Stimulated activated CD8-positive, alpha-beta memory T cell treated with anti-CD3 and anti-CD28 coated beads, Interleukin-12 subunit alpha, Interleukin-12 subunit beta, amount 100 ng/mL, for 4 hours (primary cell): ENCODE measurements at places on chromosomes 5 and 9.

GRCh38 chr5:161775891-161776290 lies 72.0 kb upstream of the GABRA1 start:
- no peak for DNase-seq

DNA sequence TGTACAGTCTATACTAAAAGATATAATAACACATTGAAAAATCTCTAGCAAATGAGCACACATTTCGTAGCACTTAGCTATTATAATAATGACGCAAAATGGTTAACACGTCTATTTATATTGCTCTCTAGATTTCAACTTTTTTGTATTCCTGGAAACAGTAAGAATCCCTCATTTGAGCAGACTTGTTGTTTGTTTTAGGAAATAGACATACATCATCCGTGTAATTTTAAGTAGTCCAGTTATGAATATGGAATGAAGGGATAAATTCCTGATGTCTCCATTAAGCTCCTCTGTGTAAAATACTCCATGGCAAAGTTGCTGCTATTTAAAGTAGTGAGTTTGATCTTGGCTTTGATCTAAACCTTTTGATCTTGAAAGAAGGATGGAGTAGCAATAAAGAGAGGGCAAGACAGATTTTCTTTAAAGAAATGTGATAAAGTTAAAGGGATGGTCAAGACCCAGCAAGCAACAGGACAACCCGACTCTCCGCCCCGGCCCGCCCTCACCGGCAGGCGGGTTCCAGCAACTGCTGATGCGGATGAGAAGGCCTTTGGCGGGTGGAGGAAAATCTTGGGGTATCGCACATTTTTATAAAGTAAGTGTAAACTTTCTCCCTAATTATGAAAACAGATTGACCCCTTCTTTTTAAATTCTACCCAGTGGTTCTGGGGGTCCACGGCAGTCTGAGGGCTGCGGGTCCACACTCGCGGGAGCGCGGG lies 277.4 kb downstream of the AOPEP start:
- no peak for DNase-seq

DNA sequence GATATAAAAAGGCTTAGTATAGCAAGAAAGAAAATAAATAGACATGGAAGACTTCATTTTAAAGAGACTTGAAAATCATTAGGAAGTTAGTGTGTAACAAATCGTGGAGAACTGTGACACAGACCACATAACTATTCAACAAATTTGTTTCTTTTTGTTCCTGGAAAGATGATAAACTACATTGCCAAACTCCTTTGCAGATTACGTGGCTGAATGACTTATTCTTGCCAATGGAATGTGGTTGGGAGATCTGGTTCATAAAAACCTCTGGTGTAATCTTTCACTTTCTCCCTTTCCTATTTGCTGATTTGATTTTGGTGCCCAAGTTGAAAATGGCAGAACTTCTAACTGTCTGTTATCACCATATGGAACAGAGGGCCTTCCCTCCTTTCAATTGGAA lies 328.9 kb upstream of the MEF2C start:
- no peak for DNase-seq

DNA sequence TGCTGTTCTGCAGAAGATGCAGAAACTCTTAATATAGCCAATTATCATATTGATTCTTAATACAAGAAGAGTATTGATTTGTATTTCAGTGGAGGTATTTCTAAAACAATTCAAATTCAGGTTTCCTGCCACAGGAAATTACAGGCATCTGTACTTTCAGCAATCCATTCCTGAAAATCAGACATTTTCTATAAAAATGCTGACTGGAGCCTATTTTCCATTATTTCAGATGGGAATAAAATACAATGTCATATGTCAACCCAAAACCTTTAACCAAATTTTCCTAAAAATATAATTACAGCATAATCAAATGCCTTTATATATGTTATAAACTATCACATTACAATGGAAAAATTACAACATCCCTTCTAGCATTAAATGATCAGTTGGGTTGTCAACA lies 131.5 kb downstream of the MELK start:
- DNase-seq, result no peak

DNA sequence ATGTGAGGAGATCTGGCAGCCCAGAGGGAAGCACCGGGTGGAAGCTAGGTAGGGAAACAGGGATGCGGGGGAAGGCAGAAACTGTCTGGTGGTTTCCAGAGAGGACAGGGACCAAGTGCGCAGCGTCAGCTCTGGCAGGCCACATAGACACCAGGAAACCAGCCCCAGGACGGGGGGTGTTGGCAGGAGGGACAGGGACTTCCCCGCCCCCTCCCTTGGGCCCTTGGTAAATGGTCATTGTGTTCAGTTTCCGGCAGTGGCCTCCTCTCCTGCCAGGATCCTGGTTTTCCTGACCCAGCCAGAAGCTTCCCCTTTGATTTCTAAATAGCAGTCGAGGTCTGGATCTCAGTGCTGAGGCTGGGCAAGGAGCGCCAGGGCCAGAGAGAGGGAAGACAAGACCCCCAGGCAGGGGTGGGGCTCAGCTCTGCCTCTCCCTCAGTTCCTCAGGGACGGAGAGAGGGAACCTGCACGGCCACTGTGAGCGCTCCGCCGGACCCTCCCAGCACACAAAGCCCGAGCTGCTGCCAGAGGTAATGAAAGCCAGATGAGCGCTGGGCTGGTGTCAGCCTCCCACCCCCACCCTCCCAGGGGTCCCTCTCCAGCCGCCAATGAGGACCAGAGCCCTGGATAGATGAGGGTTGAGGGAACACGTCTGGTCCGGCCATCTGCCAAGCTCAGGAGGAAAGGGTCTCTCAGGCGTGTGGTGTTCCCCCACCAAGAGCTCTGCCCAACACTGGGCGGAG lies 1.8 kb downstream of the RALGDS start:
- no peak for DNase-seq

- no peak for DNase-seq
Observed at GRCh38 chr5:74161170-74161569, 479.4 kb downstream of the ENC1 start.

DNA sequence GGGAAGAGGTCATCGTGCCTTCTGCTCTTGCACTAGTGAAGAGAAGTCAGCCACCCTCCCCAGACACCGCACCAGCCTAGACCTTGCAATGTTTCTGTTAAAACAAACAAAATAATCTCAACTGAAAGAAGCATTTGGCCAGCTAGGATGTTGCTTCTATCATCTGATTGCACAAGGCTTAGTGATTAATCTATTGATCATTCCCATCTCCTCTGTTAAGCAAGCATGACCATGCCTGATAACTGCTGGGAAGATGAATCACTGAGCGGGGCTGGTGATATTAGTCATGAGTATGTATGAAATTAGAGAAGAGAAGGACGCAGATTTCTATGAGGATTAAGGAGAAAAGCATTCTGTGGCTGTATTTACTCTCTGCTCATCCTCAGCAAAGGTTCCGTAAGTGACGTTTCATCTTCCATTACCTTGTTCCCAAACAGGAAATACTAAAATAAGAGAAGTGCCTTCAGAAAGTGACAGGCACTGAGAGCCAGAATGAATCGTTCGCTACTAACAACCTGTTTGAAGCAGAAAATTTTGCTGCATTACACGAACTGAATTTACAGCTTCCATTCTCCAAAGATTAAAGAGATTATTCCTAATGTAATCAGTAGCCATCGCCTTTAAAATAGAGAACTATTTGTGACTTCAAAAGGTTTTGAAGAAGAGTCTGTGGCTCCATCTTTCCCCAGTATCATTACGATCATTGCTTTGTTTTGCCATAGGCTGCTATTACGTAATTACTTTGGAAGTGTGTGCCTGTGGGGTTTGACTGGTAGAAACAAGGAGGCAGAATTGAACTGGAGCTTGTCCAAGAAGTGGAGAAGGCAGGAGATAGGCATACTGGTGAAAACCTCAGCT lies 219.1 kb downstream of the MED10 start:
- no peak for DNase-seq

DNA sequence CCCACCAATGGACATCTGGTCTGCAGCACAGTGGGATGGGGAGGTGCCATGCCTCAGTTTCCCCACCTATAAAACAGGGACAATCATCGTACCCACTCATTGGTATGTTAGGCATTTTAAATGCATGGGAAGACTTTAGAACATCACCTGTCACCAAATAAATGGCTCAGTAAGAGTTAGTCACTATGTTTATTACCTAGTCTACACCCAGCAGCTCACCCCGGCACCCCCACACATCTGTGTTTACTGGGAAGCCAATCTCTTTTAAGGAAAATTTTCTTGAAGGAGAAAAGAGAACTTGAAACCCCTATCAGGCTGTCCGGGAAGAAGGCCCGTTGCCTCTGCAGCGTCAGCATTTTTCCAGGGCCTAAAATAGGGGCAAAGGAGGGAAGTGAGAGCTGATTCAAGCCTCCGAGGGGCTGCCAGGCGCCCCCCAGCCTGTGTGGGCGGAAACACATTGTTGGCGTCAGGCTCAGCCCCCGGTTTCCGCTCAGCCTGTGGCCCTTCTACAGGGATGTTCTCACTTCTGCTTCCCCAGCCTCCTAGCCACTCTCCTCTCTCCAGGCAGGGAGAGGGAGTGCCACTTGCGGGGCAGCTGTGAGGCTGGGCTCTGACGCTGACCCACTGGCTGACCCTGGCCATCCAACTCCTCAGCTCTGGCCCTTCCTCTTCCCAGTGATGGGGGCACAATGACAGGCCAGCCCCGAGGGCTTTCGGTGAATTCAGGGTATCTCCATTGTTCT lies 4.6 kb downstream of the CSF1R start:
- no peak for DNase-seq

DNA sequence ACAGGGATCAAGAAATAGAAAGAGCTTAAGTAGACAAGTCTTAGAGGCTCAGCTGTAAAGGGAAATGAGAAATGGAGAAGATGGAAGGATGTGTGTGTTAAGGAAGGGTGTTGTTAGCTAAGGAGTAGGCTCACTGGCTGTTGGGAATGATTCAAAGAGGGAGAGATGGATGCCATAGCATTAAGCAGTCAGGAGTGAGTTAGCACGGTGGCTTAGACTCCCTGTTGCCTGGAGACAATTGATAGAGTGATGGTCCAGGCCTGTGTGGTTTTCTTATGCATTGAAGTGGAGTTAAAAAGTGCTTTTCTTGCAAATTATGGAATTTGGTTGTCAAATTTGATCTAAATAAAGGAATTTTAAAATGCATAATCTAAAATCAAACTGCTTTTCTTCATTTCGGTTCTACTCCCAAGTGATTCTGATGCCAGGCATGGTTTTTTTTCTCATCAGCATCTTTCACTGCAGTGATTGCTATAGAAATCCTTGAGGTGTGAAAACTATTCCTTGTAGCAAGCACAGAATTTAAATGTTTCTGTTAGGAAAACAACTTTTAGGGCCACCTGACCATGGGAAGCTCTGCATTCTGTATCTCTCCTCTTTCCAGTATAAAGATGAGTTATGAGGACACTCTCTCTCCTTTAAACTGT lies 214.7 kb downstream of the ADCY2 start:
- DNase-seq, result no peak

DNA sequence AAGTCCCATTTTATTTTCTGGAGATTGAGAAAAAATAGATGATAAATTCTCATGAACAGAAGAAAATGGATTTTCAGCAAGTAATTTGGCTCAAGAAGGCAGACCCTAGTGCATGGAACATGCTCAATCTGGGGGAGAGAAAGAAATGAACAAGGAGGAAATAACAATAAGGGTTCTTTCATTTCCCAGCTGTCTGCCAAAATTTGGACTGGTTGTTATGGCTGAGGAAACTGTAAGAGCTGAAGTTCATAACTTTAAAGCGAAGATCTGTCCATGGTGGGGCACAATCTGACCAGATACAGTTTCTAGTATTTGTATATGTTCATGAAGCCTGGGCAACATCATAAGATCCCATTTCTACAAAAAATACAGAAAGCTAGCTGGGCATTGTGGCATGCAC lies 1386.5 kb upstream of the DMAC1 start:
- no peak for DNase-seq

DNA sequence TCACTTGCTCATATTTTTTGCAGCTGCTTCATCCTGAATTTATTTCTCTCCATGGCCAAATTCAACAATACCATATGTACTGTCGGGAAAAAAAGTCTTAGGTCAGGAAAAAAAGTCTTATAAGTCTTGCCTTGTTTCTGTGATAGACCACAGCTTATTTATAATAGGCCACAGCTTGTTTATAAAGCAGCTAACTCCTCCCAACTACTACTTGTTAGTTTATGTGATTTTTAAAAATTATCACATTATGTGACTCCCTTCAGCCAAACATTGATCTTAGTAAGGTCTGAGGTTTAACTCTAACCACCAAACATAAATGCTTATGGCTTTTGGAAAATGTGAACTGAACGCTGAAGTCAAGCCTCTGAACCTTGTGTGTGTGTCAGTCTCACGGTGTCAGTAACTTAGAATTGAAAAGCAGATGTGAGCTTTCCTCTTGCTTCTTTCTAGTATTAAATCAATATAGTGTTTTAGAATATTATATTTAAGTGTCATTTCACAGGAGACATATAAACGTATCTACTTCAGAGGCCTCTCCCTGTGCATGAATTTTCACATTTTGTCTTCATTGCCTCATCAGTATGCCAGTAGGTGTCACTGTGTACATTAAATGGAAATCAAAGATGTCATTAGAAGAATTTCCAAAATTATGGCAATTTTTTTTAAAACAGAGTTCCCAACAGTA lies 51.3 kb downstream of the SNX24 start:
- DNase-seq, result no peak

GRCh38 chr9:130359819-130360218 lies 84.9 kb upstream of the ASS1 start:
- DNase-seq, result no peak

- DNase-seq, result no peak
Observed at GRCh38 chr5:133026664-133027153, 360 bp upstream of the ZCCHC10 start.

- no peak for DNase-seq
Observed at GRCh38 chr9:22257026-22257816, 189.4 kb upstream of the DMRTA1 start.

- DNase-seq, result no peak
Observed at GRCh38 chr5:135319458-135319857, 79.6 kb downstream of the MACROH2A1 start.

GRCh38 chr9:135644631-135645218 lies 5.4 kb upstream of the GLT6D1 start:
- no peak for DNase-seq

DNA sequence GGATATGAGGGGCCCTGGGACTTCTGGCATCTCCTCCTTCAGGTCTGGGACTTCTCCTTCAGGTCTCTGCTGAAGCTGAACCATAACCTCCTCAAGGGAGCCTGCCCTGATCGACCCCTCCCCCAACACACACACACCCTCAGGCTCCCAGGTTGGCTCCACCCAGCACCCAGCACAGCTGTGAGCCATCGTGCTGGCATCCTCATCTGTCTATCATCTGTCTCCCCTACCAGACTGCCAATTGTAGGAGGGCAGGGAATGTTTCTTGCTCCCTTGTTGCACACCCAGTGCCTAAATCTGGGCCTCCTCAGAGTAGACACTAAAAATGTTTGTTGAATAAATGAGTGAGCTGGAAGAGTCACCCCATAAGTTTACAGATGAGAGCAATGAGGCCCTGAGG lies 71.4 kb downstream of the LRSAM1 start:
- DNase-seq, result no peak

- no peak for DNase-seq
Observed at GRCh38 chr5:10485142-10485795, 43.6 kb downstream of the ROPN1L start.

- DNase-seq, result no peak
Observed at GRCh38 chr9:117678871-117679270, 25.3 kb upstream of the TLR4 start.
